ENCODE measurements at places on chromosomes 2 and 18.
A peak's percentile ranks its signal among the peaks of the same experiment; 100 is the strongest.

- no peak for DNase-seq
Observed at GRCh38 chr2:165637396-165637795, 156.7 kb downstream of the GALNT3 start.

DNA sequence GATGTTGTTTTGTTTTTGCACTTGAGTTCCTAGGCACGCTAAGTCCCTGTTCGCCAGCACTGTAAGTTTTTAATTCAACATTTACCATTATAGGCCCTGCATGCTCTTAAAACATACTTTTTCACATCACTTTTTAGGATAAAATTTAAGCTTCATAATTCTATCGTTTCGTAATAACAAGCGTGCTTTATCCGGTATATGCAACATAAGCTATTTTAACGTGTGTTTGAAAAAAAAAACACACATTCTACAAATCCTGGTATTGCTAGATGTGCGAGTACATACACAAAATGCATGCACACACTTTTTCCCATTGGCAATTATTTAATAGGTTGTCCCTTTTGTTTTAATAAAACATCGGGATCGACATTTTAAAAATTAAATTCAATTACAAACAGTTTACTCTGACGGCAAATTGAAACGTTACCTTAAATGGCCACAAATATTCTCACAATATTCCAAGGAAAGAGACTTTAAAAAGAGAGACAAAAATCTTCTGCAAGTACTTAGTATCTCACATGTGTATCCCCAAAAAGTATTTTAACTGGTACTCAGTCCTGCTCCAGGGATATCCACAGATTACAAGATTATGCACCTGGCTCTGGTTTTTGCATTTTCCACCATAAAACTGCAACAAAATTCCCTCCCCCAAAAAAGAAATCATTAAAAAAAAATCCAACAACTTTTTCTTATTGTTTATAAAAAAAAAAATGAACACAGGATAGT is 1.0 kb upstream of the TCF4 start:
- peak; percentile 24 for DNase-seq

- DNase-seq = no peak
Observed at GRCh38 chr2:201176081-201176481, 6.9 kb upstream of the CASP10 start.

GRCh38 chr2:134611316-134611715 is 107.5 kb downstream of the TMEM163 start:
- no peak for DNase-seq

DNA sequence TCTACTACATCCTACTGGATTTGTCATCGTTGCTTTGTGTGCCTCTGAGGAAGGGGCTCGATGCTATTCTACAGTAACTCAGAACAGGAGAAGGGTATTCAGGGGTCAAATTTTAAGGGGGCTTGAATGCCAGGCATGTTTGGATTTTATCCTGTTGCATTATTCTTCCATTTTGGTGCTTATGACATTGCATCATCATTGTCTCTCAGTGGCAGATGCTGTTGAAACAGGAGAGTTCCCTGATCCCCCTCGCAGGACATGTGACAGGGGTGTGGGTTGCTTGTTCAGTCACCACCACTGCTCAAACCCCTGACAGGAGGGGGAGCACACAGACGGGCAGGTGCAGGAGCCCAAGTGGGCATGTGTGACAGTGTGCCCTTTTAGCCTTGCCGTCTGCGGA is 156.7 kb downstream of the SLC4A3 start:
- DNase-seq = no peak

Measured in cerebellum (tissue), 4 donors.